ENCODE measurements at places on chromosomes 6 and 20.

DNA sequence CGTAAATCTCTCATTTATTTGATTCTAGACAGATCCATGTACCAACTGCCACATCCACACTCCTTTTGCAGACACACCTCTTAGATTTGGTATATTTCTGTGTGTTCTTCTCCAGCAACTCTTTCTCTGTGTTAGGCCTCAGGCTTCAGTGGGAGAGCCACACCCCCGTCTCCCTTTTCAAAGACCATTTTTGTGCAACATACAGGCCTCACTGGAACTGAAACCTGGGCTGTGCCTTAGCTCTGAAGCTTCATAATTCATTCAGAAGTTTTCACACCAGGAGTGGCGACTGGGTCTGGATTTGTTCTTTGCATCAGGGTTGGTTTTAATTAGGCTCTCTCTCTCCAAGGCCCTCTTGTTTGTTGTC is 170.2 kb downstream of the THBS2 start:
- no peak for DNase-seq

GRCh38 chr6:85273046-85273445 is 176.8 kb upstream of the NT5E start:
- no peak for DNase-seq

GRCh38 chr6:36333931-36334725 is 2.6 kb downstream of the BNIP5 start:
- DNase-seq: no peak

DNA sequence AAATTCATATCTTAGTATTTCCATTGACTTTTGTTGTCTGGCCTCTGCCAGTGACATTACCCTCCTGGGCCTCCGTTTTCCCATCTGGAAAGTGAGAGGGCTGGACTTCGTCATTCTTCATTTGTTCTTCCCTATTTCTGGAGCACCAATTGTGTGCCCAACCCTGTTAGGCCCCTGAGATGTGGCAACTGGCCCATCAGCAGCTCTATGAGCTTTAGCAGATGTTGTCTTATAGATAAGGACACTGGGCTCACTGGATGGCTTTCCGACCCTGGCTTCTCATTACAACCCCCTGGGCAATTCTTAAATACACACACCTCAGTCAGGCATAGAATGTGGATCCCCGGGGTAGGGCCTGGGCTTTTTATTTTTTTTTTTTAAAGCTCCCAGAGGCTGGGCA is 14.7 kb downstream of the PABPC1L start:
- no peak for DNase-seq

DNA sequence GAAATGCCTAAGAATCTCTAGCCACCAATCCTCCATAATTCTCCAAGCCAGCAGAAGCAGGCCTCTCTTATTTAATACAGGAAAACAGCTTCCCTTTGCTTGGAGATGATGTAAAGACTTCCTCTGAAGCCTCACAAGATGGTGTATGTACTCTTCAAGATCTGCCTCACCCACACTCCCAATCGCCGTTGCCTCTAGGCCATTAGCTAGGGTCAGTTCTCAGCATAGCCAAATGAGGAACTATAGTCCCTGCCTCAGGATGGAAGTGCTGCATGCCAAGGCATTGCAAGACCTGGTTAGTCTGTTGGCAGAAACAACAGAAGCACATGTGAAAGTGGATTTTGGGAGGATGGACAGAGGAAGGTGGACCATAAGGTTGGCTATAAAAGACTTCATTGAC is 139.1 kb downstream of the SCML4 start:
- no peak for DNase-seq

- DNase-seq: no peak
Measured at GRCh38 chr6:168015482-168016175, 18.2 kb downstream of the KIF25 start.
